ENCODE measurements at places on chromosomes 5 and 9.

DNA sequence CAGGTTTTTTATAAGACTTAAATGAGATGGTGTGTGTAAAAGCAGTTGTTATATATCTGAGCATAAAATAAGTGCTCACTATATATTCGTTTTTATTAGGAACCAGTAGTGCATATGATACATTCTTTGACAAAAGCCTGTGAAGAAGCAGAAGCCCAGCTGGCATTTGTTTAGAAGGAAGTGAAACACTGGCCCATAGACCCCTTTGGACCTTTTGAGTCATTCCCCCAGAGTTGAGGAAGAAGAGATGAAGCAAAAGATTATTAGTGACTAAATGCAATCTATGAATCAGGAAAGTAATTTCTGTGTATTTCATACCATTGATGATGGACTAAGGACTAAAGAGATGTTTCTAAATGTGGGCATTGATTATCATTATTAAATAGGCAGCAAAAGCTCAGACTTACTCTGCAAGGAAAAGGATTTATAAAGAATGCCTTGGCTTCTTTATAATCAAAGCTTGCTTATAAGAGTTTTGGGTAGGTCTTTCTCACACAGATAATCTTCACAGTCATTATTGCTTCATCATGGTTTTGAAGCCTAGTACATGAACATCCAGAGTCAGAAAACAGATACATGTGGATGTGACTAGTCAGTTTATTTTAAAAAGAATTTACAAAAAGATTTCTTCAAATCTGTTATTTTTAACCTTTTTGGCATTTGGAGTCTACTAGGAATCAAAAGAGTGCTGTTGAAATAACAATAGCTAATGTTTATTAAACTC lies 16.9 kb upstream of the FER start:
- DNase-seq, result no peak

DNA sequence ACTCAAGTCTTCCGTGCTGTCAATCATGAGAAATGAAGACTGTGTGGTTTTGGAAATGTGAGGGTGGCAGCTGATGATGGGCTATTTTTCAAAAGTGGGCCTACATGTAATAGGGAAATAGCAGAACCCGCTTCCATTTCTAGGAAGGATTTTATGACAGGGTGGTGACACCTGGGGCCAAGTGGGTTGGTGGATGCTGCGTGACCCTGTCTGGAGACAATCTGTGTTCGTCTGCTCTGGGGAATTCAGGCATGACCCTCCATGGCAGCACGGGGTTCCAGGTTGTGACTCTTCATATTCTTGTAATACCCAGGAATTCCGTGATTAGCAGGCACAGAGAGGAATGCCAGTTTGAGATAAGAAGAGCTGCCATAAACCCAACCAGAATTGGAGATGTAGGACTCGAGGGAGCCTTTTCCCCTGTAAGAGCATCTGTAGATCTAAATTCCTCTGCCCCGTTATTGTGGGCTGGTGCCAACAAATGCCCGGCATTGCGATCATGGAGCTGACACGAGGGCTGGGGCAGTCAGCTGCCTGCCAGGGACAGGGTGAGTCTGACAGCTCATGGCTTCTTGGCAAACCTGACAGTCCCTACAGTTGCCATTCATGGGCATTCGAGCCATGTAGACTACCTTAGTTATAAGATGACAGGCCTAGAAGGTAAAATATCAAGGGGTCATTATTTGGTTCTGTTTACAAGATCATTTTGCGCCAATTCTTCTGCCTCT lies 279.7 kb downstream of the GADD45G start:
- peak; percentile 34 for DNase-seq

GRCh38 chr5:138985683-138986082 lies 110.5 kb upstream of the LRRTM2 start:
- DNase-seq, result peak; percentile 36

GRCh38 chr9:124392871-124393460 lies 22.3 kb downstream of the PSMB7 start:
- DNase-seq, result no peak

DNA sequence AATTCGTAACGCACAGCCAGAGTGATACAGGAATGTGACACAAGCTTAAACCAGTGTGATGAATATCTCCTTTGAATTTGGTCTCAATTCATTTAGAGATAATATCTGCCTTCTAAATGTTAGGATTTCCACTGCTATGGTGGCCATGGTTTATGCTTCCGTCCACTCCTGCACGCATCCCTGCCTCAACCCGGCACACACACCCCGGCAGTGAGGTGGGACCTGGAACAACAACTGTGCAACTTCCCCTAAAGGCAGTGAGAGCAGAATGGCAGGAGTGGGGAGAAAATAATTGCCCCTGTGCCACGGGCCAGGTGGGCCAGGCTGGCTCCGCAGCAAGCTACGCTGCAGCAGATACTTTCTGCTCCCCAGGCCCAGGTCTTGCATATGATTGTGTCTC lies 72.6 kb upstream of the CPEB4 start:
- no peak for DNase-seq

GRCh38 chr9:135046739-135047350 lies 40.6 kb upstream of the OLFM1 start:
- DNase-seq, result peak; percentile 55

GRCh38 chr5:130923543-130924124 lies 241.4 kb downstream of the HINT1 start:
- DNase-seq, result no peak

DNA sequence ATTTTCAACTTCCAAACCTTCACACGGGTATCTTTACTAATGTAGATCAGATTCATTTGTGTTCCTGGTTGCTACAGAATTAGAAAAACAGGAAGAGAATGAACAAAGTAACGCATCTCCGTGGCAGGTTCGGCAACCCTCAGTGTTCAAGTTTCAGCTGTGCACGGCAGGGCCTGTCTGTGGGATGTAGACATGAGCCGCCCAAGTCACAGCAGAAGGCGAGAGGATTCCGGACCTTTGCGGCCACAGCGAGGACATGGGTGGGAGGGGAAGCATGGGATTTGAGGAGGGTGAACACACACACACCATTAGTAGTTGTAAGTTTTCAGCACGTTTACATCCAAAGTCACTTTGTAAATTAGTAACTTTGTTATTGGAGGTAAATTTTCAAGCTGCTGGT lies 31.7 kb upstream of the CEP72 start:
- peak; percentile 22 for DNase-seq

- DNase-seq, result no peak
Observed at GRCh38 chr9:26054600-26055520, 376.6 kb upstream of the TUSC1 start.

DNA sequence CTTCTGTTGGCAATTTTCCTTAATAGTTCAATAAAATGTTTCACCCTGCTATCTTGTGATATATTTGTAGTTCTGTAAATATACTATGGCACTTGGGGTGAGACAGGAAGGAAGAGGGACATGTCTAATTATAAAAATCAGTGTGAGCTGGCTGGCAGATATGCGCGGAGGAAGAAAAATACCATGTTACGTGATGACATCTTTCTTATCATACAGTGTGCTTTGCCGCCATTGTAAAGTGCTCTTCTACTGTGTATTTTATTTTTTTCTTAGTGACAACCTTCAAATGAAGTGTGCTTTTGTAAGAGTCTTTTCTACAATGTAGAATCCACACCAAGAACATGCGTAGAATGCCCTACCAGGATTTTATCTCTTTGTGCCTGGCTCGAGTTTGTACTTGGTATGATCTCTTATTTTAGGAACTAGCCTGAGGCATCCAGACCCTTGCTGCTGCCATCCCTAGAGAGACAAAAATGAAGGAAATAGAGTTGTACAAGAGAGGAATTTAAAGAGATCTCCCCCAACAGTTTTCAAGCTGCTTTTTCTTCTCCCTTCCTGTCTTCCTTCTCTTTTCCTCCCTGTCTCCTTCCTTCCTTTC lies 46.7 kb upstream of the RIOK2 start:
- no peak for DNase-seq

- no peak for DNase-seq
Observed at GRCh38 chr9:72185561-72185960, 36.3 kb downstream of the GDA start.

DNA sequence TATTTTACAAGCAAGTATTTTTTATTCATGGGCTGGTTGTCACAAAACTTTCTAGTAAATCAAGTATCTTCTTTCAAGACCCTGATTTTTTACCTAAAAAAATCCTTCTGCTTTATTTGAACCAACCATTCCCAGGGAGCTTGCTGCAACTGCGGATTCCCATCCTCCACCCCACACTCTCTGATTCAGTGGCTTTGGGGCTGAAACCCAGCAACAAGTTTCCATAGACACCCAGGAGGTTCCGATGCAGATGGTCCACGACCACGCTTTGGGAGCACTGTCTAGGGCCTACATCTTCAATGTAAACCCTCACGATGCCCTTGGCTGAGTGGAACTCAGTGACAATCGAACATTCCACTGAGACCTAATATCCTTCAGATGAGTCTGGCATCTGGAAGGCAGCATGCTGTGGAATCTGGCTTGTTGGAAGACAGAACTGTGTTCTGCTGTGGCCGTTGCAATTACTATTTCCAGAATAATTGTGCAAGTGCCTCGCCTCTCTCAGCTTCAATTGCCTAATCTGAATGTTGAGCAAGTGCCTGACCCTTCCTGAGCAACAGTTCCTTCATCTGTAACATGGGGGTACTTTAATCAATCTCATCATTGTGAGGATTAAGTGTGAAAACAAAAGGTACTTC lies 105.1 kb downstream of the INSYN2B start:
- no peak for DNase-seq

DNA sequence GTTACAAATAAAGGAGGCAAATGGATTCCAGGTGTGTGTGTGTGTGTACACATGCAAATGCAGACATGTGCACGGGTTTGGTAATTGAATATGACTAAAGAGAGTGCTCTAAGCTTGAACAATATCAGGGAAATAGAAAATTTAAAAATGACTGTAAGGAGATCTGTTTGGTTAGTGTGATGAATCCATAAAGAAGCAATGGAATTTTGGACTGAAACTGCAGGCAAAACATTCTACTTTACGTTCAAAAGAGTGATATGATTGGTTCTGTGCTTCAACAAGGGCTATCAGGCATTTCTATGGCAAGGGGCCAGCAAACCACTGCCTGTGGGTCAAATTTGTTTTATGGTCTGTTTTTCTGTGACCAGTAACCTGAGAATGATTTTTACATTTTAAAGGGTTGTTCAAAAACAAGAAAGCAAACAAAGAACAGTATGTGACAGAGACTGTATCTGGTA lies 332.8 kb upstream of the KLF9 start:
- DNase-seq, result no peak

DNA sequence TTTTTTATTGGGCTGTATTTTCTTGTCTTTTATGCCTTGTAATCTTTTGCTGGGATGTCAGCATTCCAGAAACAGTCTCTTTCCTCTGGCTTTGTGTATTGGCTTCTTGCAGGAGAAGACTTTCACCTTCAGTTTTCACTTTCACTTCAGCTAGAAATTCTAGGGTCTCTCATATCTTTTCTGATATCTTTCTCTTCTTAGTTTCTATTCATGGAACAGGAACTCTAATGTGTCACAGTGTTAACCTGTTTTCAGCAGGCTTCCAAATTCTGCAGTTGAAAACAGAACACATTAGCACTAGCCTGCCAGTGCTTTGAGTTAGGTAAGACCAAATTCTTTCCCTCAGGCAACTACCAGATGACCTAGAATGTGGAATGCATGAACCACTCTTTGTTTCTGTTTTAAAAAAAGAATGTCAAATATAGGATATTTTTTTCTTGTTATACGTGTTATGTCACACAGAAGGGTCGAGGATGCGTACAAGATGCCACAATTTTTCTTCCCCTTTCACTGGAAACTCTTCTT lies 164.7 kb downstream of the TUSC1 start:
- DNase-seq, result no peak

DNA sequence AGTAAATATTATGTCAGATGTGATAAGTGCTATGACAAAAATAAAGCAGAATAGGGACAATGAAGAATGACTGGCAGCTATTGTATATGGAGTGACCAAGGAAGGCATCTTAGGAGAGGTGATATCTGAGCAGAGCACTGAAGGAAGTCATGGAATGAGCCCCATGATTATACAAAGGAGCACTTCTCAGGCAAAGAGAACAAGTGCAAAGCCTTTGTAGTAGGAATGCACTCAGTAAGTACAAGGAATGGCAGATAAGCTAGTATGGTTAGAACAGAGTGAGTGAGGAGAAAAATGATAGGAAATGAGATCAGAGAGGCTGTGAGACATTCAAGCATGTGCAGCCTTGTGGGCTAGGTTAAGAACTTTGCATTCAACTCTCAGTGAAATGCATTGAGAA lies 214.8 kb downstream of the LURAP1L start:
- no peak for DNase-seq

GRCh38 chr5:28390341-28390740 lies 1352.0 kb upstream of the CDH9 start:
- DNase-seq, result no peak

DNA sequence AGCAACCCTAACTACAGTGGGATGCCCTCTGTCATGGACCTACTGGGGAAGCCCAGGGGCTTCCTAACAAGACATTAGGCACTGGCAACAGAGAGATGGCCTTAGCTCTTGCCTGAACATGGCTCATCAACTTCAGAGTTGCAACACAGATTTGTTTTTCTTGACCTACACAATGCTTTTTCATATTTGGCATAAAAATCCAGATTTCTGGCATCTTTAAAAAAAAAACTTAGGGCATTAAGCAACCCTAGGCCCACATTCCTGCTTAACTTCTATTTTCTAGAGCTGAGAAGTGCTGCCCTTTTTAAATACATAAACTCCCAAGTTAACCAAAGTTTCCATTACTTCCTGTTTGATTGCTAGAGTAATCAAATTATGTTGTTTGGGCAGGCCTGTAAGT lies 8.0 kb downstream of the GRIA1 start:
- no peak for DNase-seq

GRCh38 chr5:118371973-118372831 lies 616.1 kb downstream of the DTWD2 start:
- no peak for DNase-seq

DNA sequence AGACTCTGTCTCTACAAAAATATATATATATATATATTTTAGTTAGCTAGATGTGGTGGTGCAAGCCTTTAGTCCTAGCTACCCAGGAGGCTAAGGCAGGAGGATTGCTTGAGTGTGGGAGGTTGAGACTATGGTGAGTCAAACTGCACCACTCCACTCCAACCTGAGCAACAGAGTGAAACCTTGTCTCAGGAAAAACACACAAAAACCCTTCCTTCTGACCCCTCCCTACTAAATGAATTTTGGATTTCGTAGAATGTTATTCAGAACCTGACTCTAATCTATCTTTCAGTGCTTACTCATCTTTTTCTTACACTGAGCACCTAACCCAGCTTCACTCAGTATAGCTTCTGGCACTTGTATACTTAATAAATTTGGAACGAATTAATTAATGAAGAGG lies 35.2 kb upstream of the IL7R start:
- no peak for DNase-seq
